ENCODE measurements at places on chromosomes 1 and 21. TPM values are rescaled to one million over a fixed set of nuclear protein-coding genes. Genes with fewer than 3 reads are reported as not detected.
A peak's percentile ranks its signal among the peaks of the same experiment; 100 is the strongest.

- no peak overlapping the region for H3K27ac ChIP-seq
- peaks cover 6% of the 10 kb centered on the region for H3K36me3 ChIP-seq
- no peaks in the 10 kb centered on the region for H3K4me1 ChIP-seq
- DNase-seq: no peak
- H3K4me3 ChIP-seq: no peak overlapping the region
- no peaks in the 10 kb centered on the region for H3K27me3 ChIP-seq
Observed at GRCh38 chr1:70327306-70328076, 27.0 kb downstream of the ANKRD13C start.

GRCh38 chr1:198328458-198329032 lies 171.7 kb downstream of the NEK7 start:
- no peak overlapping the region for H3K4me3 ChIP-seq
- H3K27me3 ChIP-seq: no peaks in the 10 kb centered on the region
- DNase-seq: no peak
- H3K4me1 ChIP-seq: no peaks in the 10 kb centered on the region

- H3K4me1 ChIP-seq: no peaks in the 10 kb centered on the region
- H3K4me3 ChIP-seq: no peak overlapping the region
- no peaks in the 10 kb centered on the region for H3K27me3 ChIP-seq
- H3K27ac ChIP-seq: no peak overlapping the region
Observed at GRCh38 chr21:40797410-40797809, 49.5 kb downstream of the DSCAM start.

- H3K4me1 ChIP-seq: peaks cover 18% of the 10 kb centered on the region
- H3K4me3 ChIP-seq: no peak overlapping the region
- no peaks in the 10 kb centered on the region for H3K36me3 ChIP-seq
- no peaks in the 10 kb centered on the region for H3K27me3 ChIP-seq
- no peak for DNase-seq
Observed at GRCh38 chr1:64479874-64480273, 9.9 kb downstream of the CACHD1 start.

DNA sequence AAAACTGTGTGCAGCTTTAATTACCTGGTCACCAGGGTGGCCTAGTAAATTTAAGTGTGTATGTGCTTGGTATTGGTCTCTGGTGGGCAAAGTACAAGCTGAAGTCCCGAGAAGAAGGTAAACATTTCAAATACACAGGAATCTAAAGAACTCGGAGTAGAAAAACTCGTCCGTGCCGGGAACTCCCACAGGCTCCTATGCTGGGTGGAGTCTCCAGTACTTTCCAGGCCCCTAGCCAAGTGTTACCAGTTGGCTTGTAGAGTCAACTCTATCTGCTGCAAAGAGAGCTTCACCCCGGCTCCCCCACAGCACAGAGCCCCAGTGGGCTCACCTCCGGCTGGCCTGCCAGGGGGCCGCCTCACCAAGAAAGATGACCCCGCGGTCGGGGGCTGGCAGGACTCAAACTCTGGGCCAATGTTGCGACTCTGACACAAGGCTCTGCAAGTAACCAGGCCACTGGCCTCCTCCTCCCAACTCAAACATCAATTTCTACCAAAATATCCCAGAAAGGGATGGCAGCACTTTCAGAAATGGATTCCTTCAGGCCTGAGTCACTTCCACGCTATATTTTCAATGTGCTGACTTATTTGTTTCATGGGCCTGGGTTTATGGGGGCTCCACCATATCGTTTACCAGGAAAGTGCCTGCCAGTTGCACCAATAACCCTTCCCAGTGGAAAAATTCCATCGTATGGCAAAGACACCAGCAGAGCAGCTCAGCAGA lies 73.9 kb downstream of the SLC66A1 start:
- no peaks in the 10 kb centered on the region for H3K27me3 ChIP-seq
- H3K4me1 ChIP-seq: peaks cover 30% of the 10 kb centered on the region
- peaks cover 29% of the 10 kb centered on the region for H3K36me3 ChIP-seq
- no peak for DNase-seq
- no peak overlapping the region for H3K4me3 ChIP-seq
- peak overlapping the region; percentile 64 for H3K27ac ChIP-seq

DNA sequence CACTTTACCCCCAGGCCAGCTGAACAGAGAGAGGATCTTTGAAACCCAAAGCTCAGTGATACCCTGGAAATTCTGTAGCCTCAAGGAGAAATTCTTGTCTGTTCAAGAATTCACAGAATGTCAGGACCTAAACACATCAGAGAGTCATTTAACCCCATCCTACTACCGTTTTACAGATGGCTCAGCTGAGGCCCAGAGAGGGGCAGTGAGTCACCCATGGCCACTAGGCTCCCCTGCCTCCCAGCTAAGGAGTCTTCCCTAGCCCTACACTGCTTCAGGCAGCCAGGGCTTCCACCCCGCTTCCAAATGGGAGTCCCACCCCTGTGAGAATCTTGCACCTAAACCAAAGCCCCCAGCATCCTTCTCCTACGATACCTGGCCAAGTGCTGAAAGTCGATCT lies 28.3 kb downstream of the VWA5B1 start:
- H3K4me1 ChIP-seq: peaks cover 15% of the 10 kb centered on the region
- no peak overlapping the region for H3K27ac ChIP-seq
- DNase-seq: no peak
- no peak overlapping the region for H3K4me3 ChIP-seq
- H3K36me3 ChIP-seq: peaks cover 2% of the 10 kb centered on the region

DNA sequence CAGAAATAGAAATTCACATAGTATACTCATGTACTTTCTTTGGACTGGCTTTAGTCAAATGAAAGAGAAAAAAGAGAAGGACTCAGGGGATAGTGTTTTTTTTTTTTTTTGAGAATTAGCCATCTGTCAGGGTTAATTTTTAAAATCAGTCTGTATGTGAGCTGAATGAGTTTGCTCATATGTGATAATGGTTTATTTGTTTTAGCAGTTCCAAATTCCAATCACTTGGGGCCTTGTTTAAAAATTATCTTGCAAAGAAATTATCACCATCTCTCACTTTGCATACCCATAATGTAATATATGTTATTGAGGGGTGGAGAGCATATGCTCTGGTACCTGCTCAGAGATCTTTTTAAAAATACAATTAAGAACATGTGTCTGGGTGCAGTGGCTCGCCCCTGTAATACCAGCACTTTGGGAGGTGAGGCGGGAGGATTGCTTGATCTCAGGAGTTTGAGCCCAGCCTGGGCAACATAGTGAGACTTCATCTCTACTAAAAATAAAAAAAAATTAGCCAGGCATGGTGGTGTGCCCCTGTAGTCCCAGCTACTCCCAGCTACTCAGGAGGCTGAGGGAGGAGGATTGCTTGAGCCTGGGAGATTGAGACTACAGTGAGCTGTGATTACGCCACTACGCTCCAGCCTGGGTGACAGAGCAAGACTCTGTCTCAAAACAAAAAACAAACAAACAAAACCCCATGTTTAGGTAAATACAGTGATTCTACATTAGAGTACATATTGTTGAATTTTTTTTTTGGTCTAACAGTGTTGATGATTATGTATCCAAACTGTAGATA lies 19.7 kb downstream of the GNAI3 start:
- no peak overlapping the region for H3K4me3 ChIP-seq
- H3K27ac ChIP-seq: no peak overlapping the region
- H3K27me3 ChIP-seq: no peaks in the 10 kb centered on the region

GRCh38 chr1:209485167-209485566 lies 98.3 kb upstream of the CAMK1G start:
- no peak overlapping the region for H3K4me3 ChIP-seq
- H3K36me3 ChIP-seq: no peaks in the 10 kb centered on the region
- no peak overlapping the region for H3K27ac ChIP-seq

GRCh38 chr1:186974774-186975181 lies 146.0 kb downstream of the PLA2G4A start:
- H3K4me3 ChIP-seq: no peak overlapping the region
- no peaks in the 10 kb centered on the region for H3K4me1 ChIP-seq
- DNase-seq: no peak
- H3K27me3 ChIP-seq: no peaks in the 10 kb centered on the region
- H3K27ac ChIP-seq: no peak overlapping the region
- no peaks in the 10 kb centered on the region for H3K36me3 ChIP-seq

DNA sequence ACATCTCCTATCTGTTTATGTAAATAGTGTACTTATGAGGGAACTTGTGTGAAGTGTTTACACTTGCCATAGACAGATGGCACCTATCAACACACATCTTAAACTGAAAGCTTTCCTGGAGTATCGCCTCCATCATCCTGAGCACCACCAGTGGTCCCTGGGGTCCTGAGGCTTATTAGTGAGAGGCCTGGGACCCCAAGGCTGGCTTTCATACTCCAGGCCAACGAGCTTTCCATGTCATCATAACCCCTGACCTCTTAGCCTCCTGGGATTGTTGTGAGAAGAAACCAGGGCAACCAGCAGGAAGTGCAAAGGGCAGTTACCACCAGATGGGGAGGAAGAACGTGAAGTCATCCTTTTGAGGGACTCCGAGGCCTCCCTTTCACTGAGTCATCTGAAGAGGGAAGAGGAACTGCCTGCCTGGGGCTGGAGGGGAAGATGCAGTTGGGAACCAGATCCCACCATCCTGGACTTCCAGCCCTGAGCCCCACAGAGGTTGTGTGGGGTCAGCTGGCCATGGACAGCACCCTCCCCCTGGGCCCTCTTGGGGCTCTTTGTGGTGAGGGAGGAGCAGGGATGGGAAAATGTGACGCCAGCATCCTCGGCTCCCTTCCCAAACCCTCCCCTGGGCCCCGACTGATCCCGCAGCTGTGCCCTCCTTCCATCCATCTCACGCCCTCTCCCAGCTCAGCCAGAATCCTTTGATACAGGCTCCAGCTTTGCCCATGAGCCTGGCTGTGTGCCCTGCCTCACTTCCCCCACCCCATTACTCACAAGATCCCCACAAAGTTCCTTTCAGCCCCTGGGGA lies 5.8 kb downstream of the INKA2 start:
- peaks cover 80% of the 10 kb centered on the region for H3K4me1 ChIP-seq
- H3K27ac ChIP-seq: peak overlapping the region; percentile 47
- peaks cover 15% of the 10 kb centered on the region for H3K36me3 ChIP-seq
- no peaks in the 10 kb centered on the region for H3K27me3 ChIP-seq

GRCh38 chr21:18384771-18385170 lies 18.8 kb downstream of the TMPRSS15 start:
- H3K4me1 ChIP-seq: no peaks in the 10 kb centered on the region
- H3K27ac ChIP-seq: no peak overlapping the region
- H3K27me3 ChIP-seq: no peaks in the 10 kb centered on the region
- no peak for DNase-seq
- no peak overlapping the region for H3K4me3 ChIP-seq

- H3K4me1 ChIP-seq: peaks cover 7% of the 10 kb centered on the region
- H3K27ac ChIP-seq: no peak overlapping the region
- peaks cover 15% of the 10 kb centered on the region for H3K27me3 ChIP-seq
- H3K36me3 ChIP-seq: no peaks in the 10 kb centered on the region
- no peak for DNase-seq
- no peak overlapping the region for H3K4me3 ChIP-seq
Observed at GRCh38 chr1:39733161-39733560, 5.5 kb upstream of the PPIE start.

DNA sequence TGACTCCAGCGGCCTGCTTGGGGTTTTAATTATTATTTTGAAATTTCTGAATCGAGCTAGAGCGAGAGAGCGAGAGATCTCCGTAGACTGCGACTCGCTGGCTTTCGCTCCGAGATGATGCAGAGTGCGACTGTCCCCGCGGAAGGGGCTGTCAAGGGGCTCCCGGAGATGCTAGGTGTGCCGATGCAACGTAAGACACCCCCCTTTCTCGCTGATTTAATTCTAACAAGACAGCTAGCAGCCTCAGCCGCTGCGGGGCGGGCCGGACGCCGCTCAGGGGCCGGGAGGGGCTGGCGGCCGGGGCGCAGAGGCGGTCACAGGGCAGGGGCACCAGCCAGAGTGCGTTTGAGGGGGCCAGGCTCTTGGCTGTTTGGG lies 339 bp downstream of the LHX4 start:
- peaks cover 53% of the 10 kb centered on the region for H3K4me1 ChIP-seq
- peaks cover 96% of the 10 kb centered on the region for H3K27me3 ChIP-seq
- no peak for DNase-seq
- no peaks in the 10 kb centered on the region for H3K36me3 ChIP-seq
- H3K4me3 ChIP-seq: peak overlapping the region; percentile 31
- H3K27ac ChIP-seq: no peak overlapping the region

DNA sequence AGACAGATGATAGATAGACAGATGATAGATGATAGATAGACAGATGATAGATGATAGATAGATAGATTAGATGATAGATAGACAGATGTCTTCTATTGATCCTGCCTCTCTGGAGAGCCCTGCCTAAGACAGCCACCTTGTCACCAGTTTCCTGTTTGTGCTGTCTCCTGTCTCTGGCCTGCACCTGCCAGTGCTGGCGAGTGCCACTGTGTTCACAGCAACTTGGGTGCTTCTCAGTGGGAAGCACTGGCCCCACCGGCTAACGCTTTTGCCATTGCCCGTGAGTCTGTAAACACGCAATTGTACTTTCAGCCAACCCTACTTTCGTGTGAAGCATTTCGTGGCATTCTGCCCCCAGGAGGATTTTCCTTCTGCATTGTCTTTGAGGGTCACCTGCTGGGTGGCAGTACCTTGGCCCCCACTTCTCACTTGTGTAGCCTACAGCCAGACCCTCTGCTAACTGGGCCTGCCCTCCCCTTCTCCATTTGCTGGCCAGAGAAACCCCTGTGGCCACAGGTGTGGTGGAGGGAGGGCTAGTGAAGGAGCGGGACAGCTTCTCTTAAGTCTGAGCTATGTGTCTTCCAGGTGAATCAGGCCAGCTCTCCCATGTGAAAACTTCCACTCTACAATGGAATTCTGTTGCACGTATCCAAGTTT lies 23.4 kb upstream of the PDE9A start:
- H3K36me3 ChIP-seq: no peaks in the 10 kb centered on the region
- no peaks in the 10 kb centered on the region for H3K27me3 ChIP-seq
- DNase-seq: no peak
- H3K4me1 ChIP-seq: peaks cover 9% of the 10 kb centered on the region
- no peak overlapping the region for H3K27ac ChIP-seq

- H3K27me3 ChIP-seq: no peaks in the 10 kb centered on the region
- H3K36me3 ChIP-seq: no peaks in the 10 kb centered on the region
- H3K4me3 ChIP-seq: no peak overlapping the region
- H3K27ac ChIP-seq: peak overlapping the region; percentile 35
- no peaks in the 10 kb centered on the region for H3K4me1 ChIP-seq
Observed at GRCh38 chr21:15986277-15986676, 256.5 kb downstream of the USP25 start.

GRCh38 chr21:25039461-25040380 lies 567.6 kb downstream of the MRPL39 start:
- no peak overlapping the region for H3K27ac ChIP-seq
- H3K4me3 ChIP-seq: peak overlapping the region; percentile 37
- no peaks in the 10 kb centered on the region for H3K36me3 ChIP-seq
- peak; percentile 96 for DNase-seq

ALPL gene
- polyA plus RNA-seq: 33.0 TPM

NBPF6 gene
- 0.13 TPM for polyA plus RNA-seq

TPTE gene
- polyA plus RNA-seq: 0.16 TPM

CCDC28B gene
- polyA plus RNA-seq: 79.1 TPM

SELE gene
- polyA plus RNA-seq: 0.14 TPM

MPL gene
- polyA plus RNA-seq: 0.51 TPM

AZIN2 gene
- 31.1 TPM for polyA plus RNA-seq

ZBTB18 gene
- polyA plus RNA-seq: 49.7 TPM
